Choroid plexus epithelial cell (primary cell): ENCODE measurements at places on chromosomes 7 and 10.

GRCh38 chr10:95618101-95618500 lies 38.4 kb downstream of the ALDH18A1 start:
- DNase-seq = no peak

GRCh38 chr7:111788286-111789047 lies 226.2 kb upstream of the IMMP2L start:
- DNase-seq = peak; percentile 77

GRCh38 chr10:125448596-125448995 lies 234.4 kb downstream of the TEX36 start:
- DNase-seq = peak; percentile 6

- DNase-seq = no peak
These were observed 5.8 kb downstream of the CNPY1 start for GRCh38 chr7:155540553-155540952.
